Caco-2 (cell line): ENCODE measurements at places on chromosomes 3 and 15. TPM values are rescaled to one million over a fixed set of nuclear protein-coding genes. Genes with fewer than 3 reads are reported as not detected.

DNA sequence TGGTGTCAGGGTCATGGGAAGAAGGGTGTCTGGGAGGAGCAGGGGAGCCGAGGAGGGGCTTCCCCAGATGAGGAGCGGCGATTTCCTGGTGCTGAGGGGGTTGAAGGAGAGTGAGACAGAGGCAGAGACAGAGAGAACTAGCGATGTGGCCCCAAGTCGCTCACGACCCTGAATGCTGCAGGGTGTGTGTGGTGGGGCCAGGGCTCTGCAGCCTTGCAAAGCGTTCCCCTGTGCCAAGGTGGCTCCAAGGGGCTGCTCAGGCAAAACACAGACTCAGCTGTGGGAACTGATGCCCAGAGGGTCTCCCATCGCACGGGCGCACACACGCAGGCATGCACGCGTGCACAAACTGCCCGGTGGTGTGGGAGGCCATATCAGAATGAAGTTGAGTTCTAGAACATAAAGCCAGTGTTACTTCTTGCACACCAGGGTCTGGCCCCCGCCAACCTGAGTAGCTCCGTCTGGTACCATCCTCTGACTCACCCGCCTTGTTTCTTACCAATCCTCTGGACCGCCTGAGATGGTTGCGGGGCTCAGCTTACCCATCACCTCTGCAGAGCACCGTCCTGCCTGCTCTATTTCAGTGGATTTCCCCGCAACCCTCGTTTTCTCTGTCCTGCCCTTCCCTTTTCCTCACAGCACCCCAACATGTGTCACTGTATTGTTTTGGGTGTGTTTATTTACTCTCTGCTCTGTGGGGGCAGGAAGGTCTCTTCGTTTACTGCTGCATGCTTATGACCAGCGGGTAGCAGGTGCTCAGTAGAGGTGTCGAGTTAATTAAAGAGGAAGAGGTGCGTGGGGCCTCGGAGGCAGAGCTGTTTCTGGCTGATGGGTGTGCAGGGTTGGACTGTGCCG is 4.5 kb downstream of the MELTF start:
- H3K36me3 ChIP-seq = no peaks in the 10 kb centered on the region
- no peak overlapping the region for H3K4me3 ChIP-seq
- H3K4me1 ChIP-seq = peaks cover 6% of the 10 kb centered on the region; the same call in 1 of the 2 replicates
- H3K27me3 ChIP-seq = no peaks in the 10 kb centered on the region
- DNase-seq = peak; percentile 21

Gene IL16
- total RNA-seq = not detected in 2 replicates

GRCh38 chr3:143221446-143221845 is 101.9 kb downstream of the CHST2 start:
- H3K4me3 ChIP-seq = no peak overlapping the region
- no peak for DNase-seq
- H3K27me3 ChIP-seq = no peaks in the 10 kb centered on the region
- H3K27ac ChIP-seq = no peak overlapping the region
- no peaks in the 10 kb centered on the region for H3K4me1 ChIP-seq

GRCh38 chr3:120477781-120478180 is 27.0 kb upstream of the FSTL1 start:
- H3K36me3 ChIP-seq = no peaks in the 10 kb centered on the region
- no peaks in the 10 kb centered on the region for H3K27me3 ChIP-seq
- no peak overlapping the region for H3K4me3 ChIP-seq
- DNase-seq = no peak

GRCh38 chr3:45817831-45818522 is 21.6 kb upstream of the SLC6A20 start:
- H3K27me3 ChIP-seq = no peaks in the 10 kb centered on the region
- no peaks in the 10 kb centered on the region for H3K36me3 ChIP-seq
- peak; percentile 76 for DNase-seq
- H3K4me3 ChIP-seq = no peak overlapping the region
- H3K4me1 ChIP-seq = peaks cover 26% of the 10 kb centered on the region
- H3K27ac ChIP-seq = peak overlapping the region; percentile 77

DNA sequence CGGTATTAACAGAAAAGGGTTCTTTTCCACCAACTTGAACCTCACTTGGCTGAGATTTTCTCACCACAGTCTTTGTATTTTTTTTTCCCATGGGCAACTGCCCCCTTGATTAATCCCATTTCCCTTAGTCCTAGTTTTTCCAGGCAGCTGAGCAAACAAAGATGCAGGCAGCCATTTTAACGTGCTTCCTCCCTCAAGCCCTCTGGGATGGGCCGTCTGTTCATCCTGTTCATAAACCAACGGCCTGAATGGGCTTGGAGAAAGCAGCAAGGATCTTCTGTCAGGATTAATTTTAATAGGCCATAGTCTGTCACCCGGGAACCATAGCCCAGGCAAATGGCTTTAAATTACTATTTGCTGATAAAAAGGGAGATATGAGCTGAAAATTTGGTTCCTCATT is 10.4 kb upstream of the POLR2M start:
- no peaks in the 10 kb centered on the region for H3K36me3 ChIP-seq
- no peak overlapping the region for H3K4me3 ChIP-seq
- H3K27me3 ChIP-seq = no peaks in the 10 kb centered on the region
- H3K4me1 ChIP-seq = no peaks in the 10 kb centered on the region

DNA sequence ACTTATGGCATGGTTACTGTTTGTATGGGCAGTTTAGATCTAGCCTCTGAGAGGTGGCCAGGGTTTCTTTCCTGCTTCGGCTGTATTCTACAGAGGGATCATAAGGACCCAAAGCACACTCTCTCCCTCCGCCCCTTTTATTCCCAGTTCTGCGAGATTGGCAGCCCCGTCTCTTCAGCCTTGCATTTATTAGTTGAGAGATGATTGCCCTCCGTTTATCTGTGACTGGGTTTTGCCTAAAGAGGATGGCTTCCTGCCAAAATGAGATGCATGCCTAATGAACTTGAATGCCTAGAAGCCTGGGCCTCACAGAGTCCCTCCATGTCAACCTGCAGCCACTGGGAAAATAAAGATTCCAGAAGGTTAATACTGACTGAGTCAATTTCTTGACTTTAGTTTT is 97.1 kb upstream of the CHL1 start:
- no peak overlapping the region for H3K27ac ChIP-seq
- DNase-seq = no peak
- no peaks in the 10 kb centered on the region for H3K4me1 ChIP-seq
- H3K4me3 ChIP-seq = no peak overlapping the region

Gene C3orf20
- total RNA-seq = 0.09 and 0.19 TPM in 2 replicates

Gene RAD51
- total RNA-seq = 37.8 and 47.0 TPM in 2 replicates

DNA sequence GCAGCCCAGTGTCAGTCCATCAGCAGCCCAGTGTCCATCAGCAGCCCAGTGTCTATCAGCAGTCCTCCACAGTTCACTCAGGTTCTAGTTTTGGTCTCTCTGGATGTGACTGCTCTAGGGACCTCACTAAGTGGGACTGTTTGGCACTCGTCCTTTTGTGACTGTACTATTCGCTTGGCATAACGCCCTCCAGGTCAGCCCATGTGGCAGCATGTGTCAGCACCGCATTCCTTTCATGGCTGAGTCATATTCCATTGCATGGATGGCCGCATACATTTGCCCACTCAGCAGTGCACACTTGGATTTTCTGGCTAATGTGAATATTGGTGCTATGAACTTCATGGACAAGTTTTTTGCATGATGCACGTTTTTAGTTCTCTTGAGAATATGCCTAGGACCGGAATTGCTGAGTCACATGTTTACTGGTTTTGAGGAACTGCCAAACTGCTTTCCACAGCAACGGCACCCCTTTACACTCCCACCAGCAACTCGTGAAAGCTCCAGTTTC is 16.4 kb downstream of the CHST13 start:
- no peaks in the 10 kb centered on the region for H3K4me1 ChIP-seq
- no peak overlapping the region for H3K27ac ChIP-seq
- H3K36me3 ChIP-seq = peaks cover 4% of the 10 kb centered on the region; the same call in 1 of the 2 replicates
- peak; percentile 8 for DNase-seq

DNA sequence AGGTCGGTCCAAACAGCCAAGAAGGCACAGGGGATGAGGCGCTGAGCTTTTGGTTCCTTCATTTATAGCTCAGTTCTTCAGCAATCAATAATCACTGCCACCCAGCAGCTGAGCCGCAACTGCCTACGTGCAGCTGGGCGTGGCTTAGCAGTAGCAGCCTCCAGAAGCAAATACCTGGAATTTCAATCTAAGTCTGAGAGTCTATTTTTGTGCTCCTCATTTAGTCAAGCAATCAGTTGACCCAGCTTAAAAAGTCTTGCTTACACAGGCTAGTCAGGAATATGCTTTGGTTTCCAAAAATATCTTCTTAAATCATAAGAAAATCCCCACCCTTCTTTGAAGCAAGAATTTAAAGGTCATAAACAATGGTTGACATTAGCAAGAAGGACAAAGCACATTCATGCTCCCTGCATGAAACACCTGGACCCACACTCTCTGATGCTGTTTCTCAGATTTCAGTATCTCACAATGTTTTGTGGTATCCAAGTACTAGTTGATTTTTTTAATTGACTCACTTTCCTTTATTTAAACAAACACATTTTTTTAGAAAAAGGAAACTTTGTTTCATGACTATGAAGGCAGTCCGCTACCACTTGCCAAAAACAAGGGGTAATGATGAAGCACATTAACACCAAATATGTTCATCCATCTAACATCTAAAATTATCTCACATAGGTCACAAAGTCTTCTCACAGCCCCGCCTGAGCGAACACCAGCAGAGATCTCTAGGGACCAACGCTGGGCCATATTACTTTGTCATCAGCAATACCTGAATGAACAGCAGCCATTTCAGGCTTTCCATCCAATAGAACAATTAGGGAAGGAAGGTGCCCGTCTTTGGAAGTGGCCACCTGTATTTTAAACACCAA is 106.1 kb downstream of the OXNAD1 start:
- peak overlapping the region; percentile 51 for H3K27ac ChIP-seq
- H3K36me3 ChIP-seq = no peaks in the 10 kb centered on the region
- H3K4me3 ChIP-seq = no peak overlapping the region
